GM20000 (cell line): ENCODE measurements at places on chromosomes 3 and 15.
A peak's percentile ranks its signal among the peaks of the same experiment; 100 is the strongest.

- no peak for DNase-seq
Observed at GRCh38 chr15:31024979-31025378, 33.6 kb upstream of the MTMR10 start.

GRCh38 chr15:49361370-49361769 is 61.7 kb upstream of the FGF7 start:
- DNase-seq, result no peak

- DNase-seq, result peak; percentile 60
Observed at GRCh38 chr3:58041826-58042324, 33.7 kb downstream of the FLNB start.

GRCh38 chr3:119309591-119309990 is 15.4 kb downstream of the ARHGAP31 start:
- DNase-seq, result no peak

GRCh38 chr3:126847061-126847460 is 135.9 kb upstream of the PLXNA1 start:
- no peak for DNase-seq

DNA sequence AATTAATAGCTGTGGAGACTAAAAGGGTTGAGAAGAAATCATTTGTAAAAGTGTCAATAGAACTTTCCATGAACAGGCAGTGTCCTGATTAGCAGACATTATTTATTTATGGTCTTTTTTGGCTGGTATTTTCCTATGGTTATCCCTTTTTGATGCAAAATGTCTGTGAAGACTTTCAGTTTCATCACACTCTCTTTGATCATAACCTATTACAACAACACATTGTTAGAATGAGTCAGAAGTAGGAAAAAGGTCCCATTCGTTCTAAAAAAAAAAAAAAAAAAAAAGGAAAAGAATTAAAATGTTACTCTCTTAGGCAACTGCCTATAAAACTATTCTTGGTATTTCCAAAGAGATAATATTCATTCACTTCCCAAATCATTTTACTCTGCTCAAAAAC is 62.1 kb downstream of the SLC49A4 start:
- no peak for DNase-seq

DNA sequence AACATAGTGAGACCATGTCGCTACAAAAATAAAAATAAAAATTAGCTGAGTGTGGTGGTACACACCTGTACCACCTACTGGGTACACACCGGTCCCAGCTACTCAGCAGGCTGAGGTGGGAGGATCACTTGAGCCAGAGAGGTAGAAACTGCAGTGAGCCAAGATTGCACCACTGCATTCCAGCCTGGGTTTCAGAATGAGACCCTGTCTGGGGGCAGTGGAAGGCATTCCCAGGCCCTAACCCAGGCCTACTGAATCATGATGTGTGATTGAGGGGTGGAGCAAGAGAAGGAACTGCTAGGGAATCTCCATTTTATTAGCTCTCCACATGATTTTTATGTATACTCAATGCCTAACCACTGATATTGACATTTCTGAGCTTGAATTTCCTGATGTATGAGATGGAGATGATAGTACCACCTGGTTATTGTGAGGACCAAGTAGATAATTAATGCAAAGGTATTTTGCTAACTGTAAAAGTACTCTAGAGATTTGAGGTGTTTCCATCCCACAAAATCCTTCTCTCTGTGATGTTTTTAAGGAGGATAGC is 169.5 kb upstream of the UMPS start:
- DNase-seq, result no peak

GRCh38 chr15:88630798-88631463 is 7.9 kb upstream of the ISG20 start:
- DNase-seq, result no peak

- no peak for DNase-seq
Observed at GRCh38 chr15:61549727-61550126, 320.6 kb upstream of the RORA start.

DNA sequence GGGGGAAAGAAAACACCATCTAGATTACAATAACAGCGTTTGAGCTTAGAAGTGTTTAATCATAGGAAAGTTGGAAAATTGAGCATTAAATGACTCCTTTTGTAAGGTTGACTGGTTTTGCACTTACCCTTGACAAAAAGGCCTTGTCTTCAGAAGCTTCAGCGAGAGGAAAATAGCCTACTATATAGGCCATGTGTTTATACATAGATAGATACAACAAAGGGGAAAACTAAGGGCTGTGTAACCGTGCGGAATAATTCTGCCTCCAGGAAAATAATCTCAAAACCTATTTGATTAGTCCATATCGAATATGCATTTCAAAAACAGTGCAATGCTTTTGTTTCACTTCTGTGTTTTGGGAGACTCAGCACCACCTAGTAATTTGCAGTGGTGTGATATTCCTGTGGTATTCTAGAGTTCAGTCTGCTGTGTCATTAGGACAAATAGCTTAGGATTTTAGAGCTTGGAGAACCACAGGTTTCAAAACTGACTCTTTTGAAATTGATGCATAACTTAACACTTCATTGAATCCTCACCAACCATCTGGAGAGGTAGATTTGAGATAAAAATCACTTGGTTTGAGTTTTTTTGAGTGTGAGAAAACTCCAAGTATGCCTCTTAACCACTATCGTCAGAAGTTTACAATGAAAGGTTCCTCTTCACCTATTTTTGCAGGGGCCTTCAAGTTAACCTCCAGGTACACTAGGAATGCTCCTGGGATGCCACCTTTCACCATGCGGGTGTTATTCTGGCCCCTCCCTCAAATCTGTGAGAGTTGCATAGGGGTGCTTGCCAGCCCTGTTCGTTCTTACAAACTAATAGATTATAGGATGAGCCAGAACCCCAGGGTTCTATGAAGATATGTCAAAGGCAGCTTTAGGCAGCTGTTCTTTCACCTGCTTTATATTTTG is 1.9 kb downstream of the ARHGAP31 start:
- peak; percentile 36 for DNase-seq

DNA sequence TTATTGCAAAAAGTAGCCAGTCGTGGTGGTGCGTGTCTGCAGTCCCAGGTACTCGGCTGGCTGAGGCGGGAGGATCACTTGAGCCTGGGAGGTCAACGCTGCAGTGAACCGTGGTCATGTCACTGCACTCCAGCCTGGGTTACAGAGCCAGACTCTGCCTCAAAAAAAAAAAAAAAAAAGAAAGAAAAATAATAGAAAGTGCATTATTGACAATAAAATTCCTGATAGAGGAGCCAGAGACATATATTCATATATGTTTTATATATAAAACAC is 43.6 kb upstream of the PYDC2 start:
- DNase-seq, result no peak

DNA sequence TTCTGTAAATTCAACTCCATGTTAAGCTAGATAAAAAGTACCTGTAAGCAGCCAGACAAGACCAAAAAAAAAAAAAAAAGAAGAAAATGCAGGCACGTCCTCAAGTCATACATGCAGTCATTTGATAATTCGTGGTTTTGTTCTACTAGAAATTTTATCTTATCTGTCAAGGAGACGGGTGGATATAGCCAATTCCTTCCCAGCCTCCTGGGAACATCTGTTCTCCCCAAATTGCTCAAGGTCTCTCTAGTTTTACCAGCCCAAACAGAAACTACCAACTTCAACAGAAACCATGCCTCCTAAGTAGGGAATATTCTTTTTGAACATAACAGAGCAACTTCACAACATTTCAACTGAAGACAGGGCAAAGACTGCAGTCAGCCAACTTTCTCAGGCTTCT is 19.5 kb downstream of the RYK start:
- no peak for DNase-seq

DNA sequence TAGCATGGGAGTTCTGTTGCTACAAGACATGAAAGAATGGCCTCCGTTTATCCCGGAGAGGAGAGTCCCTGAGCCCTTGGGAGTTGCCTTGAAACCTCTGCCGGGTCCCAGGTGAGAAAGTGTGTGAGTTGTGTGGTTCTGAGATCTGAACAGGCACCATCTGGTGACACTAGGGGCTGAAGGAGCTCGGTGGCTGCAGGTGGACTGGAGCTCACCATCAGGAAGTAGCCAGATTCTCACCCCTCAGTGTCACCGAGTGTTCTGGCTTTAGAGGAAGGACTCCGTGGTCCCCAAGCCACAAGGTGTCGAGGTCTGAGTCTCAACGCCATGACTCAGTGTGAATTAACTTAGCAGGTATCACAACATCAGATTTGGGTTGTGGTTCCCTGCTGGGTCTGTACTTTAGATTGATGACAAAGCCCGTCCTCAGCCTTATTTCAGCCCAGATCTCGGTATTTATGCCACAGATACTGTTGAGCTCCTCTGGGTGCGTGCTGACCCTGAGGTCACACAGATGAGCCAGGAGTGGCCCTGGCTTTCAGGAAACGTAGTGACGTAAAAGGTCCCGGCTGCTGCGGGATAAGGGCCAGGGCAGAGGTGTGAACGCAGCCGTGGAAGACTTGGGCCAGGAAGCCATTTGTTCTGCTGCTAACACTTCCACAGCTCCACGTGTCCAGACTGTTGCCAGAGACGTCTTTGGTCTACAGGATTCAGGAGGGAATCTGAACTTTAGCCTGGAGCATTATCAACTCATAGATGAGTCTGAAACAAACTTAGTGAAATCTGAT is 54.4 kb downstream of the PGPEP1L start:
- DNase-seq, result no peak

DNA sequence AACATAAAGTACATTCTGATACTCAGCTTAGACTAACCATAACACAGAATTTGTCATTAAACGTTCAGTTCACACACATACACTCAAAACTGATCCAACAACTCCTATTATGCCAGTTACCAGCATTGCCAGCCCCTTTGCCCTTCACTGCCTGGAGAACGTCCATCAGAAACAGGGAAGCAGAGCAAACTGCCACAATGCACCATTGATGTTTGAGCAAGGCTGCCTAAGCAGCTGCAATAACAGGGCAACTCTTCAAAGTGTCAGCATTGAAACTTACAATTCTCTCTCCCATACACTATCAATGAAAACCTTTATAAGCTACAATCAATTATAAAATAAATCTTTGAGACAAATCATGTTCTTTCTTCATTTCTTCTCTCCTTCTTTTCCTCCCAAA is 85.1 kb downstream of the ZBTB20 start:
- no peak for DNase-seq

DNA sequence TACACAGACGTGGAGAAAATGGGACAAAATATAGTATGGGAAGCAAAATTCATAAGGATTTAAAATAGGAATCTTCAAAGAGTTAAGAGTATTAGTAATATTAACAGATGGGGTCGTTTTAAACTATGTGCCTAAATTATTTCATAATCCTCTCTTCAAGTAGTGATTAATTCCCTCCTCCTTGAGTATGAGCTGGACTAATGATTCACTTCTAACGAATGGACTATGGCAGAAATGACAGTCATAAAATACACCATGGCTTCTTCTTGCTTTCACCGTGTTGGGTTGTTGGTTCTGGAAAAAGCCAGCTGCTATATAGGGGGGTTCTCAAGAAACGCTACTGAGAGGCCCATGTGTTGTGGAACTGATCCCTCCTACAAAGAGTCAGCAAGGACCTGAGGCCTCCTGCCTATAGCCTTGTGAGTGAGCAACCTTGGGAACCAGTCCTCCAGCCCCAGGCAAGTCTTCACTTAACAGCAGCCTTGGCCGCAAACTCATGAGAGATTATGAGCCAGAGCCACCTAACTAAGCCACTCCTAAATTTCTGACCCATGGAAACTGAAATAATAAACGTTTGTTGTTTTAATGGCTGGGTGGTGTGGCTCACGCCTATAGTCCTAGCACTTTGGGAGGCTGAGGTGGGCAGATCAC is 64.8 kb upstream of the ABHD2 start:
- DNase-seq, result no peak

GRCh38 chr3:101862416-101863165 is 13.3 kb downstream of the NFKBIZ start:
- no peak for DNase-seq

DNA sequence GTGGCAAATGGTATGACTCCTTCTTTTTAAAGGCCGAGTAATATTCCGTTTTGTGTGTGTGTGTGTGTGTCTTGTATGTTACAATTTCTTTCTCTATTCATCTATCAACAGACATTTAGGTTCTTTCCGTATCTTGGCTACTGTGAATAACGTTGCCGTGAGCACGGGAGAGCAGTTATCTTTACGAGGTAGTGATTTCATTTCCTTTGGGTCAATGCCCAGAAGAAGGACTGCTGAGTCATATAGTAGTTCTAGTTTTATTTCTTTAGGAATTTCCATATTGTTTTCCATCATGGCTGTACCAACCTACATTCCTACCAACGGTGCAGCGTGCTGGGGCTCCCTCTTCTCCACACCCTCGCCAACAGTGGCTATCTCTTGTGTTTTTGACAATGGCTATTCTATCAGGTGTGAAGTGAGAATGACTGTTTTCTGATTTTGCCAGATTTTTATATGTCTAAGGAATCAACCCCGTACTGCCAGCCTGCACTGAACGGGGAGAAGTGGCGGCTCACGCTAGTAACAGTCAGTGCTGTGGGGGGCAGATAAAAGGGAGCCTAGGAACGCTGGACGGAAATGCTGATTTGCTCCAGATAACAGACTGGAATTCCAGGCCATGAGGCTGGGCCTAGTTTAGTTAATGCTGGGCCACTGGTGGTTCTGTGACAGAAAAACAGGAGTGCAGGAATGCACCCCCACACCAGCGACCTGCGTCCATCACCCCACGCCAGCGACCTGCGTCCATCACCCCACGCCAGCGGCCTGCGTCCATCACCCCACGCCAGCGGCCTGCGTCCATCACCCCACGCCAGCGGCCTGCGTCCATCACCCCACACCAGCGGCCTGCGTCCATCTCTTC is 168.1 kb downstream of the XXYLT1 start:
- DNase-seq, result no peak

- no peak for DNase-seq
Observed at GRCh38 chr3:44877333-44877732, 2.9 kb downstream of the TGM4 start.

- DNase-seq, result no peak
Observed at GRCh38 chr3:40691452-40691861, 166.7 kb downstream of the ZNF621 start.

DNA sequence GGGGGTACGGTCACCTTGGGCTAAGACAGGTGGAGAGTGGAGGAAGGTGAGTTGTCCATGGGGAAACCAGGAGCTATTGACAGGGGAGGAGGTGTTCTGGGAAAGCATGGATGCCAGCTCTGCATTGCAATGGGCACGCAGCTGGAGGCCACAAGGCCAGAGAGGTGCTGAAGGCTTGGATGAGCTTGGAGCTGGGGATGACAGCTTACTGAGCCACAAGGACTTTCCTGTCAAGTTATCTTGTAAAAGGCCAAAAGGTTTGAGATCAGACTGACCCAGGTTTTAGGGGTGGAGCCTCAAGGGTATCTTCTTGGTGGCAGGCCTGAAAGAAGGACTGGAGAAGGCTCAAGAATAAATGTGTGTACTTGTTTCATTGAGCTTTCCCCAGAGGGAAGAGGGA is 115.2 kb downstream of the ASB7 start:
- DNase-seq, result no peak
